ENCODE measurements at places on chromosomes 16 and 17.

DNA sequence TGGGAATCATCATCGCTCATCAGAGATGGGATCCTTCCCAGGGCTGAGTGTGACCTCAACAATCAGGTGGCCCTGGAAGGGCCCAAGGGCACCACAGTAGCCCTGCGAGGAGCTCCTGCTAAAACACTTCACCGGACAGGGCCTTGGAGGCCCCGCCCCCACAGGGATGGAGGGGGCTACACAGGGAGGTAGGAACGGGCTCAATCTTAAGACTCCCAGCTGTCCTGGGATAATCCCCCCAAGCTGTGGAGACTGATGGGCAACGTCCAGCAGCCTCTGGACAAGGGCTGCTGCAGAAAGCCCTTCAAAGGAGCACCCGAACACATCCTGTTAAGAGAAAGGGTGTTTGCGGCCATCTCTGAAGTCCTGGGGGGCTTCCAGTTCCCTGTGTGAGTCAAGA, 60.4 kb downstream of the ZNF423 start:
- DNase-seq: no peak

- no peak for DNase-seq
Measured at GRCh38 chr16:9139965-9140364, 48.5 kb downstream of the HAPSTR1 start.

- no peak for DNase-seq
Measured at GRCh38 chr17:43924558-43924957, 17.2 kb upstream of the MPP2 start.

GRCh38 chr16:60203525-60204124, 1469.5 kb upstream of the GOT2 start:
- no peak for DNase-seq

Data from GM04503 (cell line).